ENCODE measurements at places on chromosomes 7 and 10.

DNA sequence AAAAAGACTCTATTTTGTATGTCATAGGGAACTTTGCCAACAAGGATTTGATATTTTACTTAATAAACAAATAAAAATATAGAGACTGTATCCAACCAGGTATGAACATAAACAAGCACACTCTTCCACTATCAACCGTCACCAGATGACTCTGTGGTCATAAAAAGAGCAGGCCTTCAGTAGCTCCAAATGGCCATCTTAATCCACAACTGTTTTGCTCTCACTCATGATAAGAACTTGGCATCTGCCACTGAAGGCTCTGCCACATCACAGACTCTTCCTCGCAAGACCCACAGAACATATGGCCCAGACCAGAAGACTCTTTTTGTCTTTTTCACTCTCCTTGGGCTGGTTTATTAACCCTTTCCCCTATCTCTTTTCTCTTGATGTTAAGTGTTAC is 98.7 kb upstream of the POM121L12 start:
- no peak for DNase-seq

DNA sequence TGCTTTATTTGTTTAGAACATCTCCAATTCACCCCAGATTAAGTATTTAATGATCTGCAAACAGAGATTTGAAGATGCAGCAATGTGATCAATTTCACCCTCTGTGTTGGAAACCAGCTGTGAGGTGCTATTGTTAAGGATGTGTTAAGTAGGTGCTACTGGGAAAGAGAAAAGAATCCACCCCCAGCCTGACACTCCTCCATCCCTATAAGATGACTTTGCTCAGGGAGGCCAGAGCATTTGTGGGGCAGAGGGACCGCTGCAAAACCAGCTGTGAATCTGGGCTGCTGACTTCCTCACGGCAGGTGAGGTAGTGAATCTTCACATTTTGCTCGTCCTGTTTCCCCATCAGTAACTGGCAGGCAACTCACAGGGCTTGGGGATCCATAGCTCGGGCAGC is 297.5 kb downstream of the GFRA1 start:
- DNase-seq = no peak

GRCh38 chr7:30437823-30438574 is 40.6 kb downstream of the NOD1 start:
- no peak for DNase-seq

- no peak for DNase-seq
Observed at GRCh38 chr10:14555807-14556206, 218.9 kb downstream of the FAM107B start.

GRCh38 chr7:105703207-105703930 is 122.1 kb upstream of the EFCAB10 start:
- no peak for DNase-seq

DNA sequence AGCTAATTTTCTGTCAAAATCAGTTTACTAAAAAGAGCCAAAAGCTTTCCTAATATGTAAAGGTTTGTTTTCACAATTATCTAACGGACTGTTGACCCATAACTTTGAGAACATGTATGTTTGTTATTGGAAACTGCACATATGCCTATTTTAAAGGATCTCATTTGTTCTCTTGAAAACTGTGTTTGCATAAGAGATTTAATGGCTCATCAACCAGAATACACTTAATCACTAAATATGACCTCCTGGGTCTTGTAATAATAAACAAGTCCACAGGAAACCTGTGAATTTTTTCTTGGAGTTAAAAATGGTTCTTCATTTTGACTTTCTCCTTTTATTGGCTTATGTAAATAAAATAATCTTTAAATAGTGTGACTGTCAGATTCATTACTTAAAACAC is 48.3 kb upstream of the STEAP1B start:
- DNase-seq = no peak

GRCh38 chr7:66007232-66007631 is 25.2 kb upstream of the GUSB start:
- no peak for DNase-seq

DNA sequence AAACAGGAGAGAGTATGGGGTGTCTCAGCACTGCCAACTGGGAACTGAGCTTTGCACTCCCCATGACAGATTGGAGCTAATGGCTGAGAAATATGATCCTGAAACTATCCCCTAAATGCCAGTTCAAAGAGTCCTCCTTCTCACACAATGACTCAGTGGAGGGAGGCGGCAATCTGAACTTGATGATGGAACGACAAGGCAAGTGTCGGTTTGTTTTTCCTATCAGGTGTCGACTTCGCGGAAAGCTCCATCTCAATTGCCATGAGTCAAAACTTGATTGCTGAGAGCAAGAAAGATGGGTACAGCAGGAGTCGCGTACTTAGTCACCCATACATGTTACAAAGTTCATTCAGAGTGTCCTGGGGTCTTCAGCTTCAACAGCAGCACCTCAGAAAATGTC is 52.5 kb downstream of the NPY start:
- no peak for DNase-seq

GRCh38 chr7:135763261-135763660 is 14.6 kb upstream of the FAM180A start:
- no peak for DNase-seq

DNA sequence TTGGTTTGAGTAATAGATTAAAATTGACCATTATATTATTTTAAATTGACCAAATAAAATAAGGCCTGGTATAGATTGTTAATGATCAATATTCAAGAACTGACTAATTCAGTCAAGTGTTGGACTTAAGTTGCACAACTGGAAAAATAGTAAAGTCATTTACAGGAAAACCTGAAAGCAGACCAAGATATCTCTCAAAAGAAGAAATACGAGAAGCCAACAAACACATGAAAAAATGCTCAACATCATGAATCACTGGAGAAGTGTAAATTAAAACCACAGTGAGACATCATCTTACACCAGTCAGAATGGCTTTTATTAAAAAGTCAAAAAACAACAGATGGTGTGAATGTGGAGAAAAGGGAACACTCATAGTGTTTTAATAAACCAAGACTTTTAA is 80.4 kb upstream of the MALRD1 start:
- DNase-seq = no peak

DNA sequence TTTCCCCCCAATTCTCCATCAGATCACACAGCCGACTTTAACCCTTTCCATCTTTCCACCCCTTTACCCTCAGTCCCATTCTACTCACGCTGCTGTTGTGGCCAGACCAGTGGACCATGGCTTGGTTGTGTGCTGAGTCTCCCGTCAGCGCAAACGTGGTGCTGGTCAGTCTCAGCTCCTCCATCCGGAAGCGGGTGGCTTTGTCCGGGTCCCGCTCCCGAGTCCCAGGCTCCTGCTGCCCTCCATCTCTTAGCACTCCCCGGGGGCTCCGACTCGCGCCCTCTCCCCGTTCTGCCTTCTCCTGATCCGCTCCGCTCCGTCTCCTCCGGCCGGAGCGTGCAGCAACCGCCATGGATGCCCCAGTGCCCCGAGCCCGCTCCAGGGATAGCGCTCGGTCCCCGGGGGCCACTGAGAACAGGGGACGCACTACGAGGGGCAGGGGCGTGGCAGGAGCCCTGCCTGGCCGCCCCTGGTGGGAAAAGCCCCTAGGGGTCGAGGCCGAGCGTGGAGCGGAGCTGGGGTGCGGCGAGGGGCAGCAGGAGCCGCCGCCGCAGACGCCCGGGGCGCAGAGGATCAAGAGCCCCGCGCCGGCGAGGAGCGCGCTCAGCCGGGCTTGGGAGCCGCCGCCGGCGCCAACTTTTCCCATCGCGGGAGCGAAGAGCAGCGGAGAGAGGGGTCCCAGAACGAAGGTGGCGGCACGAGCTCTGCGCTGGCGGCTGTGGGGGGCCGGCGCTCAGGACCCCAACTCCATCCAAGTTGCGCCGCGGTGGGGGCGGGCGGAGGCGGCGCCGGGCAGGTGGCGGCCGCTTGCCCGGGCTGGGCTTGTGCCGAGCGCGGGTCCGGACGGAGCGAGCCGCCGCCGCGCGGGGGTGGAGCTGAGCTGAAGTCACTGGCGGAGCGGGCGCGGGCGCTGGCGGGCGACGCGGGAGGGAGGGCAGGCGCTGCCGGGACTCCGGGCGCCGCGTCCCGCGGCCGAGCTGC is at the start of gene SORCS1:
SORCS1 (minus strand) TSS at position 826 of the 981 bp plus-strand sequence.
- no peak for DNase-seq

- peak; percentile 81 for DNase-seq
Observed at GRCh38 chr10:117005026-117005526, at the start of gene SHTN1. Gene SHTN1 (minus strand): TSS chr10:117005187. CDS start chr10:117005079, 108 bp downstream.

DNA sequence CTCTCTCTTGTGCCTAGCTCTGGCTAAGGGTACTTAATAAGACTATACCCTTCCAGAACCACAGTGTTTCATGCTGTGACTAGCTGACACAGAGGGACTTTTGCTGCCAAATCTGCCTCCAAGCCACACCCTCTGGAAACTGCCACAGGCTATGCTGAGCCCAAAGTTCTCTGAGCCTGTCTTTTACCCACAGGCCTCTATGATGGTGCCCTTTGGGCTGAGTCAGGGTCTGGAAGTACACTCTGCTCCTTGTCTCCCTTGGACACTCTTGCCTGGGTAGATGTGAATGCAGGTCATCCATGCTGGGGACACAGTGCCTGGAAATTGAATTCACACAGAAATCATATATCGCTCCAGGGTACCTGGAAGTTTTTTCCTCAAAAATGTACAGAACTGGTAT is 22.6 kb downstream of the DYDC1 start:
- DNase-seq = no peak

- no peak for DNase-seq
Observed at GRCh38 chr7:17674943-17675608, 265.2 kb downstream of the SNX13 start.

DNA sequence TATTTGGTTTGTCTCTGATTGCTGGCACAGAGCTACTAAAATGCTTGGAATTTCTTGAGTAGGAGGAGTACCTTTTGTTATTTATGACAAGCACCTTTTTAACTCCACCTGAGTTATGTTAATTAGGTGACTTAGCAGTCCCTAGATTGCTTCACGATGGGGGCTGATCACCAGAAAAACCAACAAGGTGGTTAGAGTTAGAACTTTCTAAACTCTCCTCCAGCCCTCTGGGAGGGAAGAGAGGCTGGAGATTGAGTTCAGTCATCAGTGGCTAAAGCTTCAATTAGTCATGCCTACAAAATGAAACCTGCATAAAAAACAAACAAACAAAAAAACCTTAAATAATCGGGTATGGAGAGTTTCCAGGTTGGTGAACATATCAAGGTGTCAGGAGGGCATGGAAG is 23.6 kb upstream of the ING3 start:
- DNase-seq = no peak

DNA sequence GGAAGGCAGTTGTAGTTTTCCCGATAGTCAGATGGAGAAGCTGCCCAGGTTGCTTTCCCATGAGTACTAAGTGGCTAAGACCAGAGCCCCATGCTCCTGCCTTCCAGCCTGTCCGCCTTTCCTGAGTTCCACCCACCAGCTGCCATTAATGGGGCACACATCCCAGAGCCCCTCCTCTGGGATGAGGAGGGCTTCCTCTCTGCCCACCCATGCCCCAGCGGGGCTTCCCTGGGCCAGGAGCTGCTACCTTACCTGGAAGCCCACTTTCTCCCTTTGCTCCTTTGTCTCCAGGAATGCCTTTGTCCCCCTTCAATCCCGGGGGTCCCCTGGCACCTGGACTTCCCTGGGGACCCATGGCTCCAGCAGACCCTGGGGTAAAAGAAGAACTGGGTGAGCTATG is 7.8 kb downstream of the SFTPD start:
- no peak for DNase-seq

DNA sequence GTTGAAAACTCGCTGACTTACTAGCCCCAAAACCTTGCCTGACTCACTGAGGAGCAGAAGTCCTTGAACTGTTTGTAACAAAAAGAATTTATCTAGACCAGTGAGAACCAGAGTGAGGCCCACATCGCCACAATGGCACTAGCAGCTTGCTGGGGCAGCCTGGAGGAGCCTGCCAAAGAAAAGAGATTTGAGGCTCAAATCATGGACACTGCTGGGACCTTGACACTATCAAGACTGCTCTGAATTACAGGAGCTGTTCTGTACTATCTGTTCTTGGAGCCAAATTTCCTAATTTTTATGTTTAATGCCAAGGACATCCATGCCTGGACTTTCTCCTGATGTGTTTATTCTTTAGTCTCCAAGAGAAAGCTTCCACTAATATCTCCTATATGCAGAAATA is 82.0 kb upstream of the JCAD start:
- no peak for DNase-seq

DNA sequence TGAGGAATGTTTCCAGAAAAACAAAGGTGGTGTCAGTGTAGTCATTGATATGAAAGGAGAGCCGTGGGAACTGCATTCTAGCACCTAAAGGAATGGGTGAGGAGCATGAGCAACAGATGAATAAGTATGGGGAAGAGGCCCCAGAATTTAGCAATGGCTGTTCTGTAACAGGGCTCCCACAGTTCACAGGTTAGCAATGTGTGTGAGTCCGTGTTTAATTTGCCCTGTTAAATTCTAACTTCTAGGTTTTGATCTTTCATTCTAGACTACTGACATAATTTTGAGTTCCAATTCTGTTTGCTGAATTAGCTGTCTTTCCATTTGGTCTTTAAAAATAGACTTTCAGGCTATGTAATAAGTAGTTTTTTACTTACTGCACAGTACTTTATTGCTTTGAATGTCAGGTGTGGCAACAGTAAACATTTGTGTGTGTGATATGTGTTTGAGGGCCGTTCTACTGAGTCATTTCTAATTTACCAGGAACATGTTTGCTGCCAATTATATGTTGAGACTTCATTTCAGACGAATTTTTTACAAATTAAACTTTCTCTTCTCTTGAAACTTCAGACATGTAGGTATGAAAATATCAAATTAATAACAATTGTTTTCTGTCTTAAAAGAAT is 8.8 kb downstream of the STK17A start:
- no peak for DNase-seq

DNA sequence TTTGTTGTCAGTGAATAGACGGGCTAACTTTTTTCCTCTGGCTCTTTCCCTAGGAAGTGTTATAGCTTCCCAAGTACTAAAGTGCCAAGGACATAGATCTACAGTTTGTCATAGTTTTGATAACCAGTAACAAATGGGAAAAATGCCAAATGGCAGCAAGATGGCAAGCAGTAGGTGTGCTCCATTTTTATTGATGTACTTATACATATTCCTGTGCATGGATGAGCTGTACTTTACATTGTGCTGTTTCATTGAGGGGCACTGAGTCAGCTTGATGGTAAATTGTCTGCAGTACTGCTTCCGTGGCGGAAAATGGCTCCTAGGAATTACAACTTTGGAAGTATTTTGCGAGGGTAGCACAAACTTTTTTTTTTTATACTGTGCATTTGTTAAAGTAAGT is 7.1 kb downstream of the ADAM22 start:
- DNase-seq = no peak

DNA sequence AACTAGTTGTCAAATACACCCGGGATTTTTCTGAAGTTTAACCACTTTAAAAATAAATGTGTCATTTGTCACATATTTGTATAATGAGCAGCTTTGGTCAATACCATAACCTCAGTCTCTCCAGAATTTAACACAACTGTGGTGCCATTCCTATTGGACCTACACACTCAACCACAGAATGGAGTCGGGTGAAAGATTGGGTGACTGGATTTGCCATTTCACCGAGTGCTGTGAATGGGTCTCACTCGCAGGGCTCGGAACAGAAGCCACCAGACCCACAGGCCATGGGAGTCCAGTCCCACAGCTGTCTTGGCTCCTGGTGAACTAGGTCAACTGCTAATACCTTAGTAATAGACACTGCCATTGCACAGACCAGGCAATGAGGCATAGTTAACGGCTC is 298.4 kb downstream of the CCDC3 start:
- no peak for DNase-seq

All from NCI-H774 (cell line).